ENCODE measurements at places on chromosomes 2 and 18. TPM values are rescaled to one million over a fixed set of nuclear protein-coding genes. Genes with fewer than 3 reads are reported as not detected.

SP5 gene
- 2.4 TPM for total RNA-seq

COL3A1 gene
- 191 TPM for total RNA-seq

KCNJ13 gene
- total RNA-seq, result not detected

HOXD10 gene
- total RNA-seq, result 1.9 TPM

CYS1 gene
- 9.3 TPM for total RNA-seq

UGT1A5 gene
- total RNA-seq, result not detected

BOLL gene
- total RNA-seq, result not detected

RNF181 gene
- total RNA-seq, result 71.2 TPM

MGAT4A gene
- 46.0 TPM for total RNA-seq

- no peak for DNase-seq
Measured at GRCh38 chr18:44758861-44759631, 78.4 kb downstream of the SETBP1 start.

GRCh38 chr2:105580870-105581554 is 163.7 kb upstream of the NCK2 start:
- no peak for DNase-seq

- no peak for DNase-seq
Measured at GRCh38 chr2:56379066-56379465, 195.3 kb downstream of the CCDC85A start.

GRCh38 chr2:216606551-216607276 is 26.5 kb upstream of the IGFBP2 start:
- DNase-seq, result no peak

DNA sequence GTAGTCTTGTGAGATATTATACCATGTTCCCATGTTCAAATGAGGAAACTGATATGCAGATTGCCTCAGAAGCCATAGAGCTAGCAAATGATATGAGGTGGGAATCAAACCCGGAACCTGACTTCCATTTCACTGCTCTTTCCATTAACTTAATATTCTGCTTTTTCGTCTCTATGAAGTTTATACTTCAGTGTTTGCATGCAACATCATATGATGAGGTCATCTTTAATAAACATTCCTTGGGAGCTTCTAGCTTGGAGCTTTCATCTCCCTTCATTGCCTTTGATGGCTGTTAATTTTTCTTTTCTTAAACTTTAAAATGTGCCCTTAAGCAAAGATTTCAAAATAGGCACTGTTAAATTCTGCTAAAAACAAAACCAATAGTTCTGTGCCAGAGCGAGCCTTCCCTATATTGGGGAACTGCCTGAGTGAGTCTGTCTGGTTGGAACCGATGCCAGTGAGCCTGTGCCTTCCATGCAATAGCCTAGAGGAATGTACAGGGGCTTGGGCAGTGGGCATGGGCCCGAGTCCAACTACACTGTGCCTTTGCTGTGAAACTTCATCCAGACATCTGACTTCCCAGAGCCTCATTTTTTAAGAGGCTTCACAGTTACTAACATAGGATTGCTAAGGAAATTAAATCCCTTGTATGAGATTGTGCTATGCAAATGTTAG is 91.1 kb upstream of the TMEM200C start:
- DNase-seq, result no peak

GRCh38 chr2:171319164-171319810 is 114.5 kb downstream of the METTL8 start:
- DNase-seq, result no peak

- no peak for DNase-seq
Measured at GRCh38 chr18:44458777-44459176, 221.9 kb upstream of the SETBP1 start.

GRCh38 chr2:241108271-241109209 is 6.5 kb upstream of the MTERF4 start:
- DNase-seq, result no peak

DNA sequence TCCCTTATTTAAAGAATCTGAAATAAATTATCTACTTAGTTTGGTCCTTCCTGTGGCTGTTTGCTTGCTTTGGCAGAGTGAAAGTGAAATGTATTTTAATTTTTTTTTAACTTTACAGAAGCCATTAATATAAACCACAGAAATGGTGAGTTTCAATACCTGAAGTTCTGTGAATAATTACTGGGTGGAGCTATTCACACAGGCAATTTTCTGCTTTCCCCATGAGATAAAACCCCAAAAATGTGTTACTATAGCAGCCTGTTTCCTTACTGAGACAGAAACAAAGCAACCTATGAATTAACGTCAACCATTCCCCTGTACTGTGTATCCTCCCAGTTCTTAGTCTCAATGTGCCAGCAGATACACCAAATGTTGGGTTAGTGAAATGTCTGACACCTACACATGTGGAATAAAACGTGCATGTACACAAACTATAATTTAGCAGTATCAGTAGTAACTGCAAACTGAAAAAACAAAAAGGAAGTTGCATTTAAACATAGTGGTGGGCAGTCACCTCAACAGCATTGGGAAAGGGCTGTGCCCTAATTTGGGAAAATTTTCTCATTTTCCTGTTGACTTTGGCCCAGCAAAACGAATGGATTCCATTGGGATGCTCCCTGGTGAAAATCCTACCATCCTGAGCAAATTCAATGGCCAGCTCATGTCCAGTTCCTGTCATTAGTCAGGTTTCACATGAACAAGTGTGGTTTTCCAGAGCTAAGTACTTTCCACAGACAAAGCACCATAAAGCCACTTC is 73.1 kb upstream of the RMDN2 start:
- no peak for DNase-seq

DNA sequence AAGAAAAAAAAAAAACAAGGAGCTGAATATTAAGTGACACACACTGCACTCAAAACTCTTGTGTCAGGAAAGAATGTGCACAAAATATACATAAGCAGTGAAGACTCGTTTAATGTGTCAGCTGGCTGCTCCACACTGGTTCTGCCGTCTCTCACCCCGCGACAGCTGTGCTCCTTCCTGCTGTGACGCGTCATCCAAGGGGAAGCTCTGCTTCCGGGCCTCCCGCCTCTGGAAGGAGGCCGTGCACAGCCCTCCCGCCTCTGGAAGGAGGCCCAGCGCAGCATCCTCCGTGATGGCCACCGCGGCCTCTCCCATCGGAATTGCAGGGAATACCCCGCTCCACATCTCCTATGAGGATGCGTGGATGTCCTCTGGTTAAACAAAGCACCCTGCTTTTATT is 151.0 kb downstream of the HDAC4 start:
- no peak for DNase-seq

GRCh38 chr2:147925886-147926285 is 81.1 kb downstream of the ACVR2A start:
- no peak for DNase-seq

- no peak for DNase-seq
Measured at GRCh38 chr2:113980946-113981345, 91.1 kb downstream of the ACTR3 start.

DNA sequence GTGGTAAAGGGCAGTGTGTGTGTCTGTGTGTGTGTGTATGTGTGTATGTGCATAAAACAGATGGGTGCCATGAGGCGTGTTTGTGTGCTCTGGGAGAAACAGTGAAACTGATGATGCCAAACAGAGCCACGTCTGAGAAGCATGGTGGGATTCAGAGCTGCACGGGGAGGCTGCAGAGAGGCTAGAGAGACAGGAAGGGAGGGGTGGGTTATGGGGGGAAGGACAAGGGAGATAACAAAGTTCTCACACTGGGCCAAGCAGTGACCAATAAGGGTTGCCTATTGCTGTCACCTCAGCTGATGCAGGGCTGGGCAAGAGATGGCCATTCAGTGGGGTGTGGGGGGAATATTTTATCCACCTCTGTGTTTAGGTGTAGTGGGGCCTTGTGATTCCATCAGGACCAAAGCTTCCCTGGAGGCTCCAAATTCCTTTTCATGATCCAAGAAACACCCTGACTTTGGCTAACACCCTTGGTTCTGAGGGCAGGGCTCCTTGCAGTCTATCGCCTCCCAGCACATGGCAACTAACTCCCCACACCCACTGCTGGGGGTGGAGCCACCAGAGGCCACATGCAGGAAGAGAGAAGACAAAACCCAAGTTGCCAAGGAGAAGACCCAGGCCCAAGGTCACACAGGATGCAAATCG is 54.2 kb upstream of the POMC start:
- DNase-seq, result no peak

GRCh38 chr2:147122944-147123343 is 721.9 kb upstream of the ACVR2A start:
- no peak for DNase-seq

- no peak for DNase-seq
Measured at GRCh38 chr18:6610466-6610865, 119.0 kb upstream of the ARHGAP28 start.

- DNase-seq, result no peak
Measured at GRCh38 chr18:3851159-3851558, 401.2 kb downstream of the TGIF1 start.

DNA sequence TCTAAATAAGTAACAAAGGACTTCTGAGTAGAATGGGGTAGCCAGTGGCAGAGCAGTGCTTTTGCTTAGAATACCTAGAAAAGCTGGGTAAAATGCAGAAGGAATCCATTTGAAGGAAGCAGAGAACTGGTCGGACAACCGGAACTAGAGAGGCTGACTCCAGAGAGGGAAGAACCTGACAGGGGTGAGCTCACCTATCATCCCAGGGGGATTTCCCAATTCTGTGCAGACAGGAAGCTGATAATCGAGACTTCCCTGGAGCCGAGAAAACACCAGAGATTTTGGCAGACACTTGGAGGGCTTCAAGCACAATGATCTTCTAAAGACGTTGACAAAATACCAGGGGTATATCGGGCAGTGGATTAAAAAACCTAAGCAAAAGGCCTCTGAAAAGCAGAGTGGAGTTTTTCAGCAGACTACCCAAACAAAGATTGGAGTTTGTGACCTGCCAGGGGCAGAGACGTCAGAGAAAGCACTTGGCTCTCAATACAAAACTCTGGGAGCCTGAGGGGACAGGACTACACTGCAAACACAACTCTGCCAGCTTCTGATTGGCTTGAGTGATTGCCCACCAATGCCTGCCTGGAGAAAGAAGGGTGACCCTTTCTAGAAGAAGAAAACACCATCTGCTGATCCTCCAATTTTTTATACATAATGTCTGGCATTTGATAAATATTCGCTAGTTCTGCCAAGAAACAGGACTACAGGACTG is 67.5 kb upstream of the TTN start:
- no peak for DNase-seq

DNA sequence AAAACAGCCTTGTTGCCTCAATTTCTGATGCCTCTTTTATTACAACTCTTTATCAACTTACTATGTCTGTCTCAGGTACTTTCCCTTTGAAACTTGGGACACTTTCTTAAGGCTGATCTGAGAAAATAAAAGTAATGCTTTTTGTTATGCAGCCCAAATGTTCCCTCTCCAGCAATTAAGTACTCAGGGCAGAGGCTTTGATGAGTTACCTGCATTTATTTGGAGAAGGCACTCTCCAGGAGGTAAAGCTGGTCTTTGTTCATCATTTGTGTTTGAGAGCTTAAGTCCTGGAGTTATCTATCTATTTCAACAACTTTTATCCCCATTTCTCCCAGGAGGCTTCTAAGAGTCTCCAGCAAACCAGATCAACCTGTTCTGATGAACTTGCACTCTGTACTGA is 259.2 kb downstream of the ASXL3 start:
- no peak for DNase-seq

GRCh38 chr18:6633310-6633709 is 96.2 kb upstream of the ARHGAP28 start:
- DNase-seq, result no peak

GRCh38 chr2:159108181-159108893 is 139.9 kb downstream of the TANC1 start:
- no peak for DNase-seq

GRCh38 chr2:182393270-182393760 is 33.5 kb downstream of the PDE1A start:
- DNase-seq, result no peak

GRCh38 chr18:44799382-44799906 is 118.8 kb downstream of the SETBP1 start:
- DNase-seq, result no peak

DNA sequence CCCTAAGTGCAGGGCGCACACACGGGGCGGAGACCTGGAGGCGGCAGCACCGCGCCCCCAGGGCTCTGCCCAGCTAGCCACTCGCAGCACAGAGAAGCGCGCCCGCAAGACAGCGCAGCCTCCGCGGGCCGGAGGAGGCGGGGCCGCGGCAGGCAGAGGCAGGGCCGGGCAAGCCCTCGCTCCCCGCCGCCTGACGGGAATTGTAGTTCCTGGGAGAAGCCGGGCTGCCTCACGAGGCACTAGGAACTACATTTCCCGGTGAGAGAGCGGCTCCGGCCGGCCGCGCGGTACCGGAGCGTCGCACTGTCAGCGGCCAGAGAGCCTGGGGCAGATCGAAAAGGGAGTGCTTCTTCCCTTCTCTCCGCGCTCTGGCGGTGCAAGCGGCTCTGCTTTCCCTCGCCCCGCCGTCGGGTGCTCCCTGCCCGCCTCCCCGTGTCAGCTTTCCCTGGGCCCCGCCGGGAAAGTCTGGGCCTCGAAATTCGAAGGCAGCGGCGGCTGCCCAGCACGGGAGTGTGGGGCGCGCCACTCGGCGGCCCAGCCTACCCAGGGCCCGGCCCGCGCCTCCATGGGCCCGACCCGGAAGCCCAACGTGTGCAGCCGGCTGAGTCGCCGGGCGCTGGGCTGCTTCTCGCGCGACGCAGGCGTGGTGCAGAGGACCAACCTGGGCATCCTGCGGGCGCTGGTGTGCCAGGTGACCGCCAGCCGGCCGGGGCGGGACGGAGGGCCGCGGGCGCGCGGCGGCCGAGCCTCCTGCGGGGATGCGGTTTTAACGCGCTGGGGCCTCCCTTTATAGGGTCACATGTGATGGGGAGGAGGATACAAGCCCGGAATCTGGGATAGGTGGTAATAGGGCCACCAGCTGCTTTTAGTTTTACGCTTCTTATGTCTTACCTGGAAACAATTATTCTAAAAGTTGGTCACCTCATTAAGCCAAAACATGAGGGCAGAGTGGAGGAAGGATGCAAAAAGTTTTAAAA is at the start of gene DCAF17:
DCAF17 (plus strand) TSS at position 214 of the 977 bp plus-strand sequence; CDS start at position 566, 352 bp downstream.
- peak; percentile 96 for DNase-seq

DNA sequence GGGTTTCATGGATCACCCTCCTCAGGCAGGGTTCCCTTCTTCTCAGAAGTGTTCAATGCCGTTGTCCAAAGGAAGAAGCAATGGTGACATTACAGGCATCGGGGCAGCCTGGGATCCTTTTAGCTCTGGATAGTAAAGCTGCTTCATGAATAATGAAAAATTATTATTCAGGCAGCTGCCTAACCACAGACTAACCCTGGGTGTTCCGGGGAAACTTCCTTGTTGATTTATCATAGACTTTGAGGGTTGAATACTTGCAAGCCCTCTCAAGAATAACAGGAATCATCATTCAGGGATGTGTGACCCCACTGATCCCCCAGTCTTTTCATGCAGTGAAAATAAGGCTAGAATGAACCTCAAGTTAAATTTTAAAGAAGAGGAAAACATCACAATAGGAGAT is 419.4 kb downstream of the MEIS1 start:
- no peak for DNase-seq

- DNase-seq, result no peak
Measured at GRCh38 chr2:236884569-236885175, 201.0 kb upstream of the COPS8 start.

DNA sequence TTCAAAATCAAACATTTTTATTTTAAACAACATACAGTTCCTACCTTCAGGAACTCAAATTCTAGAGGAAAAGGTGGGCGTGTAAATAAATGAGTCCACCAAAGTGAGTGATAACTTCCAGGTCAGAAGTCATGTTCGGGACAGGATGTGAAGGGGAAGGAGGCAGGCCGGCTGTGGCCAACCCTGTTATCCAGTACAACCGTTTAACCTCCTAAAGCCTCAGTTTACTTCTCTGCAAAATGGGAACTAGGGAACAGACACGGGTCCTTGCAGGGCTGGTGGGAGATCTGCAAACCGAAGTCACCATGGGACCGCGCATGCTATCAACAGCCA is 373 bp downstream of the EIPR1 start:
- DNase-seq, result no peak
